ENCODE measurements at places on chromosomes 11 and 22.

DNA sequence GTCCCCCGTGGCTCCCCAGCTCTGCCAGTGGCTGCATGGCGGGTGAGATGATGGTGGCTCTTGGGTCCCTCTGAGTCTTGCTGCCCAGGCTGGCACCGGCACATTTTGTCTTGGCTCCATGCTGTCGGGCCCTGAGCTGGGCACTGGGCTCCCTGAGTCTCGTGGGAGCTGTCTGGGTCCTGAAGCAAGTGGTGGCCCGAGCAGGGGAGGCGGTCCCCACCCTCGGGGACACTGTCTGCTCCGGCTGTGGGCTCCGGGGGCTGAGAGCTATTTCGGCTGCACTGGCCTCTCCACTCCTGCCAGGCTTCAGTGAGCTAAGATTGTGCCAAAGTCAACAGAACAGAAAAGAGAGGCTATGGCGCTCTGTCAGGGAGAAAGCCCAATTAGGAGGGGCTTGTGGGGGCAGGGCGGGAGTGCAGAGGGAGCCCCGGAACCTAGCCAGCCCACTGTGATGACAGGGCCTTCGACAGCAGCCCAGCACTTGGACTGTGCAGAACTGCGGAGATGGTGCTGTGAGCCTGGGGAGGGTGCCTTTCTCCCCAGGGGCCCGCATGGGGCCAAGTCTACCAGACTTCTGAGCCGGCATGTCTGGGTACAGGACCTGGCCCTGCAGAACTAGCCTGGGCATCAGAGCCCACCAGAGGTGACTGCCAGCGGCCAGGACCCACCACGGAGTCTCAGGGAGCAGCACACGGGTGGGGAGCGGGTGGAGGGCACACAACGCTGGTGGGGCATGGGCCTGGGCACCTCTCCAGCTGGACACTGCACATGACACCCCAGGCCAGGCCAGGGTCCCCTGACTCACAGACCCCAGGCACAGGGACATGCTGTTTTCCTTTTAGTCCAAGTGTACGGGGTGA is 38.0 kb downstream of the RTN4R start:
- no peak for DNase-seq

DNA sequence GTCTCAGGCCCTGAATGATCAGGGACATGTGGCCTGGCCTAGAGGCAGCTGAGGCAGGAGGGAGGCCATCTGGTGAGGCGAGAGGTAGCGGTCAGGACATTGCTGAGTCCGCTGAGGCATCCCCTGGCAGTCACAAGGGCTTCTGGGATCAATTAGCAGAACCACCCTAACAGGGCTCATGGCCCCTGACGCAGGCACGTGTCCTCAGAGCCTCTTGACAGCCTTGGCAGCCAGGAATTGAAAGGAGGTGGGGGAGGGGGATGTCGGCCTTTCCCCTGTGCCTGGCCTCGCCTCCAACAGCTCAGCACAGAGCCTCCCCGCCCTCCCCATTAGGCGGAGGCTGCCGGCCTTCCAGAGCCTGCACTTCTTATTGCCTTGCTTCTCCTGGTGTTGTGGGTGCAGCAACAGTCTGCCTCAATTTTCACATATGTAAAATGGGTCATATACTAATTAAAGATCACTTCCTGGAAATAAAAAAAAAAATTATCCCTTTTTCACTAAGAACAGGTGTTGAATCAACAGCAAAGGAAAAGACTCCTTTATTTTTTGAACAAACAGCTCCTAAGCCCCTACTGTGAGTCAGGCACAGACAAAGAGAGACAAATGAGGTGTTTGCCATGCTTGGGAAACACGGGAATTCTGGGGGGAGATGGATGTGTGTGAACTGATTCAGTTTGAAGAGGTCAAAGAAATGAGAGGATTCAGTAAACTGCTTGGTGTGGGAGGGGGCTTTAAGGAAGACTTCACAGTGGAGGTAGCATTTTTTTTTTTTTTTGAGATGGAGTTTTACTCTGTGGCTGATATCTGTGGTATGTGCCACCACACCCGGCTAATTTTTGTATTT is 55.3 kb downstream of the NFAM1 start:
- no peak for DNase-seq

DNA sequence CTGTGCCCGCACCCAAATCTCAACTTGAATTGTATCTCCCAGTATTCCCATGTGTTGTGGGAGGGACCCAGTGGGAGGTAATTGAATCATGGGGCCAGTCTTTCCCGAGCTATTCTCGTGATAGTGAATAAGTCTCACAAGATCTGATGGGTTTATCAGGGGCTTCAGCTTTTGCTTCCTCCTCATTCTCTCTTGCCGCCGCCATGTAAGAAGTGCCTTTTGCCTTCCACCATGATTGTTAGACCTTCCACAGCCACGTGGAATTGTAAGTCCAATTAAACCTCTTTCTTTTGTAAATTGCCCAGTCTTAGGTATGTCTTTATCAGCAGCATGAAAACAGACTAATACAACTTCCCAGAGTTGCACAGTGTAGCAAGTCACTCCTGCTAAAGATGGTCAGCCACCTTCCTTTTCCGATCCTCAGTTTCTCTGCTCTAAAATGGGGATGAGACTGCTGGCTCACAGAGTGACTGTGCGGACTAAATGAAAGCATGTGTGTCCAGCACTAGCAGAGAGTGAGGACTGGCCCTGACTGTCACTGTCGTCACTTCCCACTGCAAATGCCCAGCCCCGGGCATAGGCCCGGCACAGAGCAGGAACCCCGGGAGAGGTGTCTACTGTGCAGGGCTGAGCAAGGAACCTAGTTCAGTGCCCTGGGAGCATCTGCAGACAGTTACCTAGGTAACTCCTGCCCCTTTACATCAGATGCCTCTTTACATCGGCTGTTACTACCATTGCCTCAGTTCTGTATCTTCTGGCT is 9.5 kb downstream of the TSKU start:
- no peak for DNase-seq

DNA sequence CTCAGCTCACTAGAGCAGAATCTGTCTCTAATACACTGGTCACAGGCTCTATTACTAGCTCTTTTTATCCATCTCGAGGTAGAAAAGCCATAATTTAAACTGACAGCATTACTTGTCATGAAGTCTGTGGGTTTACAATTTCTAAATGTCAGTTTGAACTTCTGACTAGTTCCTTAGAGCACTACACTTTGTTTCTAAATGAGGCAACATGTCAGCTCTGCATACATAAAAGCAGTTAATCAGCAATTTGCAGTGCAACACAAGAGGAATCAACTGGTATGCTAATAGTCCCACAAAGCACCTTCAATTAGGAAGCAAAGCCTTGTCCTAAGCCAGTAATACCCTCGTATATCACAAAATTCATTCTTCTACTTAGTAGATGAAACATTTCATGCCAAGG is 321.3 kb downstream of the TTC28 start:
- DNase-seq: no peak

GRCh38 chr11:454801-455565 is 4.9 kb downstream of the PTDSS2 start:
- DNase-seq: no peak

DNA sequence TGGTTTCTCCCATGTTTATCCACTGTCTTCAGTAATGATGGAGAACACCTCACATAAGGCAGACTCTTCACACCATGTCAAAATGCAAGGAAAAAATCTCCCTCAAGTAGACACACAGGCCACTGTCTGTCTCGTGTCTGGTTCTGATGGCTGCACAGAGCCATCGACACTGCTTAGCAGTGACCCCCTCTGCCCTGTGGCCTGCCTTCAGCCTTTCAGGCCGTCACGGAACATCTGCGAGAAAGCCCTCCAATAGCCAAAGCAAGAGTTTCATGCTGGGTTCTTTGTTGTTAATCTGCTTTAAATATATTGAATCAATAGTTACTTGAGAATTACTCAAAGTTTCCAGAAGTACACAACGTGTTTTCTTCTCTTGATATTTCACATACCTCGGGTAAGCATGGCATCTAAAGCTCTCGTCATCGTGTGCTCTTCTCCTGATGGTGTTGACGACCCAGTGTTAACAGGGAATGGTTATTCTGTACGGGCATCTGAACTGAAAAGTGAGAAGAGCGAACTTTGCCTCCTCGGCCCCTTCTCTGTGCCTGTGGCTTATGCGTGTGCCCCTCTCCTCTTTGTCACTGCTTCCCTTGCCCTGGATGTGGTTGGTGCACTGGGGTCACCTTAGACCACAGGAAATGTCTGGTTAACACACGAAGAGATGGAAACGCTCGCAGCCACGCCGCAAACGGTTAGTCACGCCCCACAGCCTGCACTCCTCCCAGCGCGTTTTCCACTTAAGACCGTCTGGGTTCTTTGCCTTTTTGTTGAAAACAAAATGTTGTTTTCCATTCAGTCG is 33.4 kb upstream of the CTTN start:
- peak; percentile 38 for DNase-seq

All from stimulated activated CD8-positive, alpha-beta memory T cell treated with anti-CD3 and anti-CD28 coated beads, Interleukin-4, amount 100 ng/mL, for 1 hour (primary cell).